Myocyte (in vitro differentiated cells): ENCODE measurements at places on chromosomes 1 and 21. TPM values are rescaled to one million over a fixed set of nuclear protein-coding genes. Genes with fewer than 3 reads are reported as not detected.

The AP4B1 gene
- total RNA-seq = 11.0 and 13.1 TPM in 2 replicates

GRCh38 chr1:183339556-183340167 is 78.5 kb downstream of the NMNAT2 start:
- DNase-seq = no peak

DNA sequence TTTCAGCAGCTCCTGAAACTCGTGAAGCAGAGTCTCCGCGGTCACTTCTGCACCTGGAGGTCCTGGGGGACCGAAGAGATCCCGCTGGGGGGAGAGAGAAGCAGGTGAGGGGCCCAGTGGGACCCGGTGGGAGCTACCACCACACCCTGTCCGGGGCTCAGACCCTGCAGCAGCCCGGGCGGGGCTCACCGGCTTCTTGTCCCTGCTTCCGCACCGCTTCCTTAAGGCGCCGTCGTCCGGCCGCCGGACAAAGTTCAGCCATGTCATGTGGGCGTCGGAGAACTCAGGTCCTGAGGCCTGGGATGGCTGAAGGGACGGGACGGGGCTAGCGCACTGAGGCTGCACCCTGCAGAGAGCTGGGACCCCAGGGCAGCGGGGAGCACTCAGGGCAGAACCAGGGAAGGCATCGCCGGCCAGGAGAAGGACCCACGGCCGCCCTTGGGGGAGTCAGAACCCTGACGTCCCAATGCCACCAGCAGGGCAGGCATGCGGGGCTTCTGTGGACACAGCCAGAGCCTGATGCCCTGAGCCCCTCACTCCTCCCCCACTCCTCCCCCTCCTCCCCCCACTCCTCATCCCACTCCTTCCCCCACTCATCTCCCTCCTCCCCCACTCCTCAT is 2.2 kb downstream of the C1QTNF12 start:
- no peak for DNase-seq

GRCh38 chr1:239758756-239759155 is 332.9 kb upstream of the FMN2 start:
- no peak for DNase-seq

DNA sequence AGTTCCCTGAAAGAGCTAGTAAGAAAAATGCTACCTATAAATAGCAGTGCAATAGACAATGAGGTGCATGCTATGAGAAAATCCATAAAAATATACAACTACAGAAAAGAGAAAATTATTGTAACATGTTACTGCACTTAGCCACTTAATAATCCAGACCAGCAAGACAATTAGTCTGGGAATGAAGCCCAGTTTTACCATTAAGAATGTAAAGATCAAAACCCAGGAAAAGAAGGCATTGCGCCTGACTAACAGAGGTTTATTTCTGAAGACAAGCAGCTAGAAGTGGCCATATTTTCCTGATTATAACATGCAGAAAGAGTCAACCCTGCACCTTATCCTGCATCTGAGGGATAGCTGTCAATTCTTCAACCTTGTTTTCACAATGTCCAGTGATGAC is 276.4 kb upstream of the PRMT6 start:
- no peak for DNase-seq

DNA sequence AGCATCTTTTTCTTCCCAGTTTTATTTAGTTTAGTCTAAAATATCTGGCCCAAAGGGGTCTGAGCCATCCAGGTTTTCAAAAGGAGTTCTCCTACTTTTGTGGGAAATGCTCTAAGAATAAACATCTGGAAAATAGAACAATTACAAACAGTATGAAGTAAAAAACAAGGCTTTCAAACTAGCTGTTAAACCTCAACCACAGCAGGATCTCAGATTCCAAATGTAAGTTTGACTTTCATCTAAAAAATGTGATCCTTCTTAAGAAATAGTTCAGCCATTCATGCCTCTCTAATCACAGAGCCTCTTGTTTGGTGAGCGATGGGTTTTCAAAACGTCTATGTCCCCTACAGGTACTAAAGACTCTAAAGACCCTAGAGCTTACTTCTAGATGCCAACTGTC is 413.5 kb downstream of the DUSP10 start:
- peak; percentile 26 for DNase-seq

The PROK1 gene
- total RNA-seq = not detected in 2 replicates

- no peak for DNase-seq
Measured at GRCh38 chr1:19038732-19039131, 82.3 kb upstream of the IFFO2 start.

DNA sequence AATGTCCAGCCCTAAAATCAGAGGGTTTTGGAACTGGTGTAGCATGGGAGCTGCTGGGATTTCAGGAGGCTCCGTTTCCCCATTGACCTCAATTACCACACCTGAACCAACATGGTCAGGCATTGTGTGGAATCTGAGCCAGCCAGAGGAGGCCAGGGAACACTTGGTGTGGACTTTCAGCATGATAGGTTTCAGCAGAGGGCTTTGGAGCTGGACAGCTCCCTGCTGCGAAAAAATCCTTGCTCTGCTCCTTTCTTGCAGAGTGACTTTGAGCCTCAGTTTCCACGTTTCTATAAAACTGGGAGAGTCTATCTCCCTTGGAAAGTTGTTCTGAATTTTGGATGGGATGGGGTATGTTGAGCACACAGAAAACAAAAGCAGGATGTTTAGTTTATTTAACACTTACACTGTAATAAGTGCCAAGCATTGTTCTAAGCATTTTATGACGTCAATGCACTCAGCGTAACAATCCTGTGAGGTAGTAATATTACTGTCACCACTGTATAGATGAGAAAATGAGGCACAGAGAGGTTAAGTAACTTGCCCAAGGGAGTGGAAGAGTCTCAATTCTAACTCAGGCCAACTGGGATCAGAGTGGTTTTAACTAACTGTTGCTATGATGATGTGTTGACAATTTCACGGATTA is 168.0 kb downstream of the GRIK3 start:
- DNase-seq = no peak

GRCh38 chr1:179447489-179447888 is 81.7 kb downstream of the AXDND1 start:
- DNase-seq = peak; percentile 29

DNA sequence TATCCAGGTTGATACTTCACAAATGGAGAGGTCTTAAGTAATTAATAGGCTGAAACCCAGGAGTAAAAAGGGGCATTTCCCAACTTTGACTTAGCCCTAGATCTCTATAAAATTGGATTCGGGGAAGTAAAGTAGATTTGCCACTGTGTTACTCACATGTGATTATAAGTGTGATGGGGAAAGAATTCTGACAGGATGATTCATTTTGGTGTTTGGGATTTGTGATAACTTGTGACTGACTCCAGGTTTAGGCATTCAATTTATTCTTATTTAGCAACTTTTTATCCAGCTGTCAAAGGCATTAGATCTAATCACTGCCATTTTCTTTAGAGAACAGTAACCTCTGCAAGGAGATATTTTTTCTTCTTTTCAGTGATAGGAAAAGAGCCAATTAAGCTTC is 175.5 kb downstream of the ASTN1 start:
- no peak for DNase-seq

DNA sequence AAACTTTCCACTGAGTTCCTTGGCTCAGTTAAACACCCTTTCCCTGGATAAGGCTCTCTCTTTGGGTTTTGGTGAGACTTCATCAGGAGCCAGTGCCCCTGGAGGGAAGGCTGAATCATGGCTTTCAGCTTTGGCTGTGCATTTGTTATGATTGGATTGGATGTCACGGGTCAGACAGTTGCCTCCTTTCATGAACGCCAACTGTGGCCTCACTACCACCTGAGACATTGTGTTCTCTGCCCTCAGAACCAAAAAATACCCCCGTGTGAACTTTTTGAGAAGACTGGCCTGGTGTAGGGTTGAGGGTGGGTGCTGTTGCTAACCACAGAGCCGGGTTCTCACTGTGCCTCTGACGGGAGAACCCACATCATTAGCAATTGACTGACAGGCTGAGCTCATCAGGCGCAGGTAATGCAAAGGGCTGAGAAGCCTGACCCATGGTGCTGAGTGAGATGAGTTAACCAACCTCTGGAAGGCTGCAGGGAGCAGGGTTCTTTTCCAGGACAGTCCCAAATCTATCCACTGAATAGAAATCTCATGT is 65.6 kb downstream of the HHAT start:
- DNase-seq = peak; percentile 95

The FAM72D gene
- 0.31 TPM in 1 of 2 replicates, not detected in the other for total RNA-seq

DNA sequence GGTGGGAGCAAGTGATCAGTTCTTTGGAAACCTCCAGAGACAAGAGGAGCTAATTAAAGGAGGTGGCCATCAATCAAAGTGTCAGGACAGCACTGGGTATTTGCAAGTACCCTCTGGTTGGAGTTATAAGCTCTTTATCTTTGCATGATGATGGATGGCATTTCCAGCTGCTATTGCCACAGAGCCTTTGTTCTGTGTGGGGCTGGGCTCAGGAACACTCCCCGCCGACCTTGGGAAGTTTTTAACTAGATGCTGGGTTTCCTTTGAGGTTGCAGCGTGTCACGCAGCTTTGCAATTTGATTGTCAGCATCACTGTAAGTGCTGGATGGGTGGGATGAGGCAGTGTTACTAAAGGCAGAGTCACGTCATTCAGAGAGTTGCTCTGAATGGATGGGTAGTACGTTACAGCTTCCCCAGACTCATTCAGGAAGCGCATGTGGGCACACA is 68.9 kb downstream of the CNIH3 start:
- DNase-seq = peak; percentile 57

GRCh38 chr1:68453060-68453670 is 3.4 kb upstream of the RPE65 start:
- no peak for DNase-seq
